ELR (cell line): ENCODE measurements at places on chromosomes 12 and 14.

DNA sequence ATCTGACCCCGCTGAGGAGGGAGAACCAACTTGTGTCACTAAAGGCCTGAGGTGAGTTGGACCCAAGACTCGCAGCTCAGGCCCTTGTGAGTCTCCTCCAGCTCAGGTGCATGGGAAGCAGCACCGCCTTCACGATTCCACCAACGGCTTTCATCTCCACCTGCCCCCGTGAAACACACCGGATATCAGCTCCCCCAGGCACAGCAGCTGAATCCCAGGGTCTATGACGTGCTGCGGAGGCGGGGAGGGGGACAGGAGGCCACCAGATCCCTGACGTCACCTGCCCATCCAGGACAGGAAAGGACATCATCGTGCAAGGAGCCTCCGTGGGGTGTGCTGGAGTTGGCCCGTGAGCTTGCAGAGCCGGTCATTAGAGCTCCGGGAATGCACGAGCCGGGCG is 18.5 kb upstream of the SFSWAP start:
- no peak for DNase-seq

DNA sequence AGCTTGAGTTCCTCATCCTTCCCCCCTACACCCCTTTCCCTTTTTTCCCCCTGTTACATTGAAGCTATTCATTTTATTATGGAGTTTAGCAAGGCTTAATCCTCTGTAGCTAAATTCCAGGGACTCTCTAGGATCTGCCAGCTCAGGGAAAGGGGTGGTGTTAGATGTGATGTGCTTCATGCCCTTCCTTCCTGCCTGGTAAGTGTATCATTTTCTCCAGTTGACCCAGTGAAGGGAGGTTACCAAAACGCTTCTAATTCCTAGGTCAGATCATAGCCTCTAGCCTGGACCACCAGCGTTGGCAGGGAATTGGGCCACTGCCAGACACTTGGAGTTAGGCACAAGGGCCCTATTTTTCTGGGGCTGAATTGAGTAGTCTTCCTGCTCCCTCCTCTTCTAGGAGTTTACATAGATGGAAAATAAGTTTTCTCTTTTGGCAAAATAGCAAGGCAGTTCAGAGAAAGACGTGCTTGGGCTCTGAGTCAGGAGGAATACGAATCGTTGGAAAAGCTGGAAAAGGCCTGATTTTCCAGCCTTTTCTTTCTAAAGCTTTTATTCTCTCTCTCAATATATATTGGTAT is 88.3 kb downstream of the NPAS3 start:
- DNase-seq, result no peak

DNA sequence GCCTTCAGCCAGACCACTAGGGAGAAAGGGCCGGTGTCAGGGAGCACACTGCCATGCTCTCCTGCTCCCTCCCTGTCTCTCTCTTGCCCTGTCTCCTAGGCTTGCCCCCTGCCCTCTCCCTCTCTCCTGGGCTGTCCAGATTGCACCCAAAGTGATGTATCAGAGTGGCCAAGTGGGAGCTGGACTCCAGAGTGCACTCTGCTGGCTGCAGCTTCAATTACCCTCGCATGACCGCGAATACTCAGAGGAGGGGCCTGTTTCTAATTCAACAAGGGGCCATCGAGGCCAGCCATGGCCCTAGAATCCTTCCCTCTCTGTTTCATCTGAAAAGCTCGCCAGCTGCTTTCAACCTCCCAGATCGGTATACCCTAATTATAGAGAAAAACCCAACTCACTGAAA is 206.4 kb upstream of the FKBP4 start:
- no peak for DNase-seq

GRCh38 chr12:105945880-105946279 is 192.9 kb downstream of the NUAK1 start:
- no peak for DNase-seq

- DNase-seq, result no peak
Measured at GRCh38 chr12:96241846-96242256, 47.7 kb downstream of the ELK3 start.

DNA sequence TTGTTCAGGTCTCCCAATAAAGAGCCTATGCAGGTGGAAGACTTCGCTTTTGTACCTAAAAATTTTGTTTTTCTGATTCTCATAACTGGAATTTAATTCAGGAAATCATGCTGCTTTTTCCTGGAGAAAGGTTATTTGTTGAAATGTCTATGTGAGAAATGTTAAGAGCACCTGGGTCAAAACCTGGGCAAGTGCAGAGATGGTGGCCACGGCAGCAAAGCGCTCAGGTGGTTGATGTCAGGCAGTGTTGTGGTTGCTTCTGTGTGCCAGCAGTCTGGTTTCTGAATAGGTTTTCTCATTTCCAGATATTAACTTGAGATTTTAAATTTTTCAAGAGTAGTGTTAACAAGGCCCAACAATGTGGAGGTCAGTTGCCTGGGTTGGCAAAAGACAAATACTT is 96.2 kb downstream of the ESR2 start:
- DNase-seq, result no peak
